ENCODE measurements at places on chromosomes 16 and 17. TPM values are rescaled to one million over a fixed set of nuclear protein-coding genes. Genes with fewer than 3 reads are reported as not detected.

OR4D1 gene
- total RNA-seq = not detected

CD19 gene
- total RNA-seq = not detected

CCDC200 gene
- total RNA-seq = not detected

MYH2 gene
- total RNA-seq = 0.23 TPM

LPO gene
- total RNA-seq = not detected

C17orf78 gene
- total RNA-seq = not detected

RBL2 gene
- 50.8 TPM for total RNA-seq

All from MG63 (cell line).